Smooth muscle cell of bladder (primary cell): ENCODE measurements at places on chromosomes 12 and 14. TPM values are rescaled to one million over a fixed set of nuclear protein-coding genes. Genes with fewer than 3 reads are reported as not detected.

The OR6C65 gene
- total RNA-seq: not detected in 2 replicates

The MANSC4 gene
- not detected in 2 replicates for total RNA-seq

The ZC3H14 gene
- 46.5 and 49.4 TPM in 2 replicates for total RNA-seq

The SLC25A3 gene
- 526 and 636 TPM in 2 replicates for total RNA-seq

The SMCO2 gene
- 0.14 TPM in 1 of 2 replicates, not detected in the other for total RNA-seq

The GPR68 gene
- total RNA-seq: 9.7 and 13.3 TPM in 2 replicates

The POTEG gene
- total RNA-seq: not detected in 2 replicates

The ADCY6 gene
- 41.0 and 43.7 TPM in 2 replicates for total RNA-seq

The TEX52 gene
- total RNA-seq: not detected in 2 replicates

The TPCN1 gene
- total RNA-seq: 16.9 and 26.6 TPM in 2 replicates

The DLK1 gene
- not detected in 2 replicates for total RNA-seq

The LRRC10 gene
- total RNA-seq: under 0.01 TPM in 1 of 2 replicates, not detected in the other

The PRPF39 gene
- total RNA-seq: 22.3 and 24.9 TPM in 2 replicates

The TRMT5 gene
- 9.4 and 11.8 TPM in 2 replicates for total RNA-seq

The SAMD4A gene
- total RNA-seq: 17.2 and 19.0 TPM in 2 replicates

The HCAR3 gene
- not detected in 2 replicates for total RNA-seq
